NCI-H2107 (cell line): ENCODE measurements at places on chromosomes 7 and 10.

DNA sequence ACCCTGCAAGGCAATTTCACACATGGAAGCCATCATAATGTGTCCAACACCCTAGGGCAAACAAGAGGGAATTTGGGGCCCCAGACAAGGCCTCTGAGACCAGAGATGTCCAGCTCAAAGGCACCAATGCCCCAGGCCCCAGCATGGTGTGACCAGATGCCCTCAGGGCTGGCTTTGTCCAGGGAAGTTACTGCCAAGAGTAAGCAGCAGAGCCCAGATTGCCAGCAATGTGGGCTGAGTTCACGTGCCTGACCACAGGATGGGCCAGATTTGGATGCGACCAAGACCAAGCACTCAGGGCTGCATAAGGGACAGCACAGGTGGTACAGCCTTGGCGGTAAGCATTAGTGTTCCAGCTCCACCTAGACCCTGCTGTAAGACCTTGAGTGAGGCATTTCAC, 12.7 kb downstream of the MYOF start:
- no peak for DNase-seq

GRCh38 chr10:34547291-34547690, 267.8 kb downstream of the PARD3 start:
- no peak for DNase-seq

- no peak for DNase-seq
Measured at GRCh38 chr7:84582747-84583146, 388.2 kb upstream of the SEMA3A start.

DNA sequence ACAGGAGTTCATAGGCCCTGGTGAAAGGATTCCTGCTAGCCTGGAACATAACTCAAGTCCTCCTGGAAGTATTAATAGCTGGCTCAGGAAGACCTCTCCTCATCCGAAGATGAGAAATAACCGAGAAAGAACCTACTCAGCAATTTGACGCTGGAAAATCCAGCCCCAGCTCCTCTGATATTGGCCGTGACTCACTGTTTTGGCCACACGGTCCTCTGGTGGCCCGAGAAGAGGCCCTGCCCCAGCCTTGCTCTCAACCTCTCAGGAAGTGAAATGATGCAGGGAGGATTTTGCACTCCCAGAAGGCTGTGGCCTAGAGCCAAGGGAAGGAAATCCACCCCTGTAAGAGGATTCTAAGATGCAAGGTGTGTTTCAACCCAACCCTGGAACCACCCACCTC, 121.6 kb downstream of the MTPAP start:
- DNase-seq, result no peak

DNA sequence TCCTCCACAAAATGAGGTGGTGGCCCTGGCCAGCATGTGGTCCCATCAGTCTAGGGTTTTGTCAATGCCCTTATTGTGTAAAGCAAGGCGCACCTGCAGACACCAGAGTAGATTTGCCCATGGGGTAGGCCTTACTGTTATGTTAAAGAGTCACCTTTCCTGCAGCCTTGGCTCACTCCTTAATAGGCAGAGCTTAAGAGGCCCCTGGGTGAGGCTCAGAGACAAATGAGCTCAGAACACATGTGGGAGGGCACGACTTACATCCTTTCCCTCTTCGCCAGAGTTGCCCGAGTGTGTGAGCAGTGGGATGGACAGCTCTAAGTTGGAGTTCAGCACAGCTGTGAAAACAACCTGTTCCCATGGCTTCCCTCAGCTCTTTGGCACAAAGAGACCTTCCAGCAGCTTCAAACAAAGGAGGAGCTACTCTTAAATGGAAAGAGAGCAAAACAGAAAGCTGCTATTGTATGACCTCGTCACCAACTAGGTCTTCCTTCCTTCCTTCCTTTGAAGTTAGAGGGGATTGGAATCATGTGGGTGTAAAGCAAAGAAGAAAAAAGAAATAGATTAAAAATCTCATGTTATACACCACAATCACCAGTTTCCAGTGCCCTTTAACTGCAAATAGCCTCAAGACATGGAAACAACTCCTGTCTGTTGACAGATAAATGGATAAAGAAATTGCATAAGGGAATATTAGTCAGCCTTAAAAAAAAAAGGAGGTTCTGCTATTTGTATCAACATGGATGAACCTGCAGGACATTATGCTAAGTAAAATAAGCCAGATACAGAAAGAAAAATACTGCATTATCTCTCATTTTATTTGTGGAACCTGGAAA, 11.9 kb upstream of the XPNPEP1 start:
- no peak for DNase-seq

DNA sequence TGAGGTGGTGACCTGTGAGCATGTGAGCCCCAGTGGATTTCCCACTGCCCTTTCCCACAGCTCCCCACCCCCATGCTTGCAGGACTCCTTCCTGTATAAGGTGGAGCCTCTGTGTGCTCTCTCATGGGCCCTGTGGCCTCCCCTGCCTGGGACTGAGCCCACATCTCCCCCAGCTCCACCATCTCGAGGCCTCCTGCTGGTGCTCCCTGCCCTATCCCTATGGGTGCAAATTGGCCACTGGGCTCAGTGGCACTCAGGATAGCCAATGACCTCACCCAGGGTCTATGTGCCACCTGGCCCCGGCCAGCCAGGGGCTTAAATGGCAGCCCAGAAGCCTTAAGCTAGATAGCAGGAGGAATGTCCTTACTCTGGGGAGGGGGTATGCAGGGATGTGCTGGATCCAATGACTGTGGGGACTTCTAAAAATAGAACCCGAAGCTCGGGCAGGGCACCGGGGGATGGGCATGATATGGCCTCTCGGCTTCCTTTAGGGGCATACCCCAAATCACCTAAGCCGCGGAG, 2.0 kb downstream of the LDB3 start:
- DNase-seq, result no peak

GRCh38 chr10:62093863-62094291, 174.8 kb downstream of the RTKN2 start:
- DNase-seq, result no peak
